ENCODE measurements at places on chromosomes 2 and 18.

- DNase-seq: no peak
These were observed 5.2 kb upstream of the NDUFV2 start for GRCh38 chr18:9097349-9097748.

DNA sequence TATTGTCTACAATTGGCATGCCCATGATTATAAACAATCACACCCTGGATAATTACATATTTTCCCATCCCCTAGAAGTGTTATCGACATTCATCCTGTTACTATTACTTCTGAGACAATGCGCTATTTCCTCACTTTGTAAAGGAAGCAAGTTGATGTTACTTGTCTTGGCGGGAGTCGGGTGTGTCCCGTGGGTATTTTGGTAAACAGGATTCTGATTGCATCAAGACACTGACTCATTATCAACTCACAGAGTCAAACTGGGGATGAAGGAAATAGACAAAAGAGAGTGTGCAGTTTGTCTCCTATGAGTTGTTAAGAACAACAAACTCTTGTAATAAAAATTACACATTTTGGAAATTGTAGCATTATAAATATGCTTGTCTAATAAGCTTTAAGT, 142.7 kb downstream of the GALR1 start:
- DNase-seq: no peak

- no peak for DNase-seq
These were observed 687.8 kb downstream of the SLC4A3 start for GRCh38 chr2:220315098-220315823.

GRCh38 chr2:43407935-43408334, 181.5 kb upstream of the ZFP36L2 start:
- no peak for DNase-seq

DNA sequence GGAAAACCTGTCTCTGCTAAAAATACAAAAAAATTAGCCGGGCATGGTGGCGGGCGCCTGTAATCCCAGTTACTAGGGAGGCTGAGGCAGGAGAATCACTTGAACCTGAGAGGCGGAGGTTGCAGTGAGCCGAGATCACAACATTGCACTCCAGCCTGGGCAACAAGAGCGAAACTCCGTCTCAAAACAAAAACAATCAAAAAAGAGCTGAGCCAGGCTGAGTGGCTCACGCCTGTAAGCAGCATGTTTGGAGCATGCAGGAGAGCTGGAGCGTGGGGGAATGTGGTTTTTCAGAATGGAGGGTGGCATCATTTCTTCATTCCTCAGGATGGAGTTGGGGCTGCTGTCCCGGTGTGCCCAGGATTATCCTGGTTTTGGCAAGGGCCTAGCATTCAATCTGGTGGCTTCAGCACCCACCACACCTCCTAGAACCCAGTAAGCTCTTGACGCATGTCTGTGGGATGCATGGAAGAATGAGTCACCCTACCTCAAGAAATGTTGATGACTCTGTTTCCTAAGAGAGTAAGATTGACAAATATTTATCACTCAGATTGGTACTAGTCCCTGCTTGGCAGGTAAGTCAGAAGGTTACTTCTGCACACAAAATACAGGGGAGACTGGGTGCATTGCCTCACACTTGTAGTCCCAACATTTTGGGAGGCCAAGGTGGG, 90.2 kb upstream of the ODC1 start:
- DNase-seq: no peak

- no peak for DNase-seq
These were observed 40.2 kb downstream of the CCBE1 start for GRCh38 chr18:59657012-59657411.

- no peak for DNase-seq
These were observed 1.1 kb downstream of the EEF1B2 start for GRCh38 chr2:206160807-206161179.

GRCh38 chr18:49561289-49562193, at the start of gene LIPG:
Gene LIPG, plus strand, starts transcription at chr18:49562057. Its CDS starts 252 bp downstream, at chr18:49562309.
- peak; percentile 4 for DNase-seq

- no peak for DNase-seq
These were observed 198.4 kb downstream of the AFF3 start for GRCh38 chr2:99944019-99944418.

DNA sequence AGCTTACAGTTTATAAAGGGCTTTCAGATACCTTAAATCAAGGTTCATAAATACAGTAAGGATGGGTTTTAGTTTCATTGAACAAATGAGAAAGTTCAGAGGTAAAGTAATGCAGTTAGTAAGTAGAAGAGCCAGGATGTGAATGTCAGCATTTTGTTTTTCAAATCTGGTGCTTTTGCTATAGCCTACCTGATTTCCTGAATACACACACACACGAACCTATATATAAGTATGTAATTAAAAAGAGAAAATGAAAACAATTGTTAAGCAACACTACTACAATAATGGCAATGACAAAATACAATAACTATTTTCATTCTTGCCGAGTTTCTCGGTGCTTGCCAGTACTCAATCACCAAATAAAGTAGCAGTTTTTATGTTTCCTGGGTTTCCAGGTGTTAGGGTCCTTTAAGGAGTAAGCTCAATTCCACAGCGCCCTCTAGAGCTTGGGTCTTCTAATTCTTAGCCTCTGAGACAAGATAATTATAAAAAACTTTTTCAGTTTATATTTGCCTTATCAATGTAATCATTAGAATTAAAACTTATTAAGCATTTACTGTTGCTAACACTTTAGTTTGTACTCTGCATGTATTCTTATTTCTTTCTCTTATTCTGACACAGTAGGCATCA, 512.9 kb upstream of the ACVR2A start:
- no peak for DNase-seq

DNA sequence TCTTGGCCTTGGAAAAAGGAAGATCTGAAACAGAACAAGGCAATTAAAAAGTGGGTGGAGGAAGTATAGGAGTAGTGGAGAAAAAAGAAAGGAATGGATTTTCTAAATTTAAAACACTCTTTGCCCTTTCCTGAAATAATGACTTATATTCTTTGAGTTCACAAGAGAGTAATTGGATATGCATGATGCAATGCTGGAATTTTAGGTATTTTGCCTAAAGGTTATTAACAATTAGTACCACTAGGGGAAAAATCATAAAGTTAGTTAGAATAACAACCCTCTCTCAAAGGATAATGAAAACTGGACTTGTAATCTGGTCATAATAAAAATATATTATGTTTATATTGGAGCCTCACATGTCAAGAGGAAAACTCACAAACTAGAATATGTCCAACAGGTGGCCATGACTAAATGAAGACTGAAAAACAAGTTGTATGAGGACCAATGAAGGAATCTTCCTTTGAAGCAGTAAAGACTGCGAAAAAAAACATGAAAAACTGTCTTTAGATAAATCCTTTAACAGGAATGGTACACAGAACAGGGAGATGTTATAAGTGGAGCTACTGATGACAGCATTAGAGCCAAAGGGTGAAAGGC, 281.8 kb downstream of the NCKAP5 start:
- DNase-seq: no peak

DNA sequence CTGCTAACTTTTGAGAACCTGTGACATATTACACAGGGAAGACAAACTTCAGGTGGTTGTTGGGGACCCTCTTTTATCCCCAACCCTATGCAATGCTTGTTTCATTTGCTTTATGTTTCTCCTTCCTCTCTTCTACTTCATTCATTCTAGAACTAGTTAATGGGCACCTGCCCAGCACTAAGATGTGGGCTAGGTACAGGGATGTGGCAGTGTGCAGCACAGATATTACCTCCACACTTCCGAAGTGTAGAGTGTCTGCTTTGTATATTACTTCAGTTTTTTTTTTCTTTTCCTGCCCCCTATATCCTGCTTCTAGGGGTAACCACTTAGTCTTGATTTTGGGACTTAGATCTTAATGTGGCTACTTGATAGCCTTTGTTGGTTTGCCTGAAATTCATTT, 35.1 kb downstream of the CD28 start:
- no peak for DNase-seq

- DNase-seq: no peak
These were observed 232.3 kb upstream of the CHAC2 start for GRCh38 chr2:53535234-53535840.

GRCh38 chr2:120346667-120347358, 877 bp downstream of the INHBB start:
- DNase-seq: no peak

DNA sequence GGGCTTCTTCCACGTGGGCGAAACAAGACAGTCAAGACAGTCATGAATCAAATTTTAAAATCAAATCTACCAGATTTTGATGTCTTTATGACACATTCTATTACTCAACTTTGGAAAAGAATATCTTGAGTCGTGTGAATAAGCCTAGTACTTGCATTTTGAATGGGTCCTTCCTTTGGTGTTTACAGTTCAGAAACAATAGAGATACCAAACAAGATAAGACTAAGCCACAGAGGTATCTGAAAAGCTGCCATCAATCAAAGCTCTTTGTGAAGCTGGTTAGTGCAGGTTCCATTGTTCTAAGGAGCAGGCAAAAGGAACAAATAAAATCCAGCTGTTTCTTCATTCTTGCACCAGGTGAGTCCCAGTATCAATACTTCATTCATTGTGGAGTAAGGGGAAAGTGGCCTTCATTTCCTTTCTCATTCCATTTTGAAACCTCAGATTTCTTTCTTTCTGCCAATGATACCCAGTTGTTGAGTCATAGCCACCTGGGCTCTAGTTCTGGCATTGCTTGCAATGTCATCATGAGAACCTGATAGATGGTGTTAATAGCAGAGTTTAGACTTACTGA, 151.7 kb upstream of the L3MBTL4 start:
- DNase-seq: no peak

DNA sequence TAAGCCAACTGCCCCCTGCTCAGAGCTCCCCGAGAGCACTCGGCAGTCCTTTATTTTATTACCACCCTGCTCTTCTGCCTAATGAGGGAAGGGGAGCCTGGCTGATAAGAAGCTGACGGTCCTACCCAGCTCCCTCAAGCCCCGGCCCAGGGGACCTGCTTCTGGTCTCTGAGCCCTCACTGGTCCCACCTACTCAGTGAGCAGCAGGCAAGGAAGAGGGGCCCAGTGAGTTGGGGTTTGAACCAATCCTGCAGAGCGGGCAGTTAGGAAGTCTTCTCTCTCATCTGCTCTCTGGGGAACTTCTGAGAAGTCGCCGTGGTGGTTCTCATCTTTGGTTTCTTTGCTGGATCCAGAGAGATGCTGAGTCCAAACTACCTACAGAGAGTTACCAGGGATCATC, 218.9 kb downstream of the NDUFA10 start:
- DNase-seq: no peak

DNA sequence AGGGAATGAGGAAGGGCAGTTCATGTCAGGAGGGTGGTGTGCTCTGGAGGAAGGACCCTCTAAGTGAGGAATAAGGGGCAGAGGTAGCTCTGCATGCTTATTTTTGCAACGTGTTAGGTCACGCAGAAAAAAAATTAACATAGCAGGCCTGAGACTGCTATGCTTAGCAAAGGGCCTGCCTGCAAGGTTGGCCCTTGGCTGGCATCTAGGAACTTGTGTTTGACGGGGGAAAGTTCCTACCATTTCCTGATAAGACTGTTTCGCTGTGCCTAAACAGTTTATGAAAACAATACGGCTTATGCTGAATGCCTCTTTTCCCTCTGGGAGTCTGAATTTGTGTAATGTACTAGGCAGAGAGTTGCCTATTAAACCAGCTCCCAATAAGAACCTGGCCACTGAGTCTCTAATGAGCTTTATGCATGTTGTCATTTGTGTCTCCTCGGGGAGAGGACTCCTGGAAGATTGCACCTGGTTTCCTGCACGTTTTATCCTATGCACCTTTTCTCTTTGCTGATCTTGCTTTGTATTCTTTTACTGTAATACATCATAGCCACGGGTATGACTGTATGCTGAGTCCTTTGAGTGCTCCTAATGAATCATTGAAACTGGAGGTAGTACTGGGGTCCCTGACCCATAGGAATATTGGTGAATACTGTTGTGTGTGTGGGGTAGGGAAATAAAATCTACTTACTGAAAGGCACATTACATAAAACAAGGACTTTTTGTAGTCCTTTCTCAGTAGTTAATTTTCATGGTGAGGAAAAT, 169.0 kb downstream of the PRPF40A start:
- no peak for DNase-seq

DNA sequence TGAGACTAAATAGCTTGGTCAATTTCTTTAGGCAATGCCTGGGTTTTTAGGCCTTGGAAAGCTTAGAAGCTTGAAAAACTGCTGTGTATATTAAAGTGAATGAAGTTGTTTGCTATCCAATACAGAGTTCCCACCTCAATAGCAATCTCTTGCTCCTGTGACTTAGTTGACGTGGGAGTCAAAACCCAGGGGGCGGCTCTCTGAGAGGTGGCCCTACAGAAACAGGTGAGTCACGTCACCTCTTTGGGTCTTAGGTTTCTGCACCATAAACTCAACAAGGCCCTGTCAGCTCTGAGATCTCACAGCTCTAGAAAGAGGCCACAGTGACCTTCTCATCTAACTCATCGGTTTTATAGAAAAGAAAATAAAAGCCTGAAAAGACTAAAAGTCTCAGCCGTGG, 79.6 kb downstream of the ADD2 start:
- no peak for DNase-seq

GRCh38 chr2:2795438-2796091, 464.5 kb upstream of the MYT1L start:
- no peak for DNase-seq

DNA sequence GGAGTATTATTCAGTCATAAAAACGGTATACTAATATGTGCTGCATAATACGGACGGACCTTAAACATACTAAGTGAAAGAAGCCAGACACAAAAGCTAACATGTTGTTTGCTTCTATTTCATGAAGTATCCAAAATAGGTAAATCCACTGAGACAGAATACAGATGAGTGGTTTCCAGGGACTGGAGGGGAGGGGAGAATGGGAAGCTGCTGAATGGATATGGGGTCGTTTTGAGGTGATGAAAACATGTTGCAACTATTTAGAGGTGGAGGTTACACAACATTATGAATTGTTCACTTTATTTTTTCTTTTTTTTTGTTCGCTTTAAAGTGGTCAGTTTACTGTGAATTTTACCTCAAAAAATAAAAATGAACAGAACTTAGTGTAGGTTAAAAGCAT, 52.9 kb downstream of the RAB10 start:
- DNase-seq: no peak

GRCh38 chr2:217794133-217794986, 208.4 kb downstream of the TNS1 start:
- DNase-seq: no peak

- DNase-seq: no peak
These were observed 32.0 kb upstream of the GALNT1 start for GRCh38 chr18:35549564-35549963.

GRCh38 chr2:114113518-114113917, 223.6 kb downstream of the ACTR3 start:
- DNase-seq: no peak

GRCh38 chr2:240986787-240987411, 11.5 kb upstream of the SNED1 start:
- DNase-seq: no peak

DNA sequence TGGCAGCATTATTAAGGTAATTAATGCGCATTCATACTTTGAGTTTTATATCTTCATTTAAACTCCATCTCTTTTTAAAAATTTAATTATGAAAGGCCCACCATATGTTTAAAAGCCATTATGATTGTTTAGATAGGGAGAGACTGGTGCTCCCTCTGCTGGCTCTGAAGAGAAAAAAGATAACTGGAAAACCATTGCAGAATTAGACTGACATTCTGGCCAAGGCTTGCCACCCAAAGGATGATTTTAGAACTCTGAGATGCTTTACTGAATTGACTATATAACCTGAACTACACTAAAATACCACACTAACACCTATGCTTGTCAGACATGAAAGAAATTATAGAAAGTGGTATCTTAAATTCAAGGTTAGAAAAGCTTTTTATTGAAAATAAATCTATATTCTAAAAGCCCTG, 127.6 kb upstream of the SPOPL start:
- no peak for DNase-seq

- no peak for DNase-seq
These were observed 19.7 kb upstream of the GNAL start for GRCh38 chr18:11669271-11669947.
